Karpas-422 (cell line): ENCODE measurements at places on chromosomes 2 and 18. TPM values are rescaled to one million over a fixed set of nuclear protein-coding genes. Genes with fewer than 3 reads are reported as not detected.

- peak; percentile 95 for DNase-seq
Observed at GRCh38 chr2:74834792-74835755, 1.1 kb downstream of the HK2 start.

DNA sequence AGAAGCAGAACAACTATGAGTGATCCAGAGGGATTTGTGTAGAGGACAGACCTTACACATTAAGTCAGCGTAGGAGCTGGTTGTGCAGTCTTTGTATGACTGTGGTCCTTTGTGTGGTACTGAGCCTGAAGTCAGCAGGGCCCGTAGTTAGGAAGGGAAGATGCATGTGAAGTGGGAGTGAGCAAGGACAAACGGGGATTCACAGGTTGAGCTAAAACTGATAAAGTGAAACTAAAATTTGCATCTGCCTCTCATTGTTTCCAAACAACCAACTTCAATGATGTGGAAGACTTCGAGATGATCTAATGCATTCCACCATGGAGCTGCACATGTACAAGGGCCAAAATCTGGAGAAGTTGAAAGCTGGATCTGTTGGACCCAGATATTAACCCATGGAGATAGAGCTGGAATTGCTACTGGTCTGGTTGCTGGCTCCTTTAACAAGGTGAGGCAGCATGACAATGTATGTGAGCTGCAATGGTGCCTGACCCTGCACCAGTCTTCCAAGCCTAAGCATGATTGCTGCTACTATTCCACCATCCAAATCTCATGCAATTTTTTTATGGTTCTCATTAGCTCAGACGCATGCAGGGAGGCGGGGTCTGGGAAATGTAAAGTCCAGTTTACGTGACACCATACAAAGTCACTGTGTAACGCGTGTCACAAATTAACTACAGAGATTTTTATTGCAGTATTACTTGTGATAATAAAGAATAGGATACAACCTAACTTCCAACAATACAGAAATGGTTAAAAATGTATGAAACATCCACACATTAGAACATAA is 12.1 kb upstream of the CYBRD1 start:
- no peak for DNase-seq

- DNase-seq = no peak
Observed at GRCh38 chr2:112108178-112108832, 29.9 kb upstream of the FBLN7 start.

DNA sequence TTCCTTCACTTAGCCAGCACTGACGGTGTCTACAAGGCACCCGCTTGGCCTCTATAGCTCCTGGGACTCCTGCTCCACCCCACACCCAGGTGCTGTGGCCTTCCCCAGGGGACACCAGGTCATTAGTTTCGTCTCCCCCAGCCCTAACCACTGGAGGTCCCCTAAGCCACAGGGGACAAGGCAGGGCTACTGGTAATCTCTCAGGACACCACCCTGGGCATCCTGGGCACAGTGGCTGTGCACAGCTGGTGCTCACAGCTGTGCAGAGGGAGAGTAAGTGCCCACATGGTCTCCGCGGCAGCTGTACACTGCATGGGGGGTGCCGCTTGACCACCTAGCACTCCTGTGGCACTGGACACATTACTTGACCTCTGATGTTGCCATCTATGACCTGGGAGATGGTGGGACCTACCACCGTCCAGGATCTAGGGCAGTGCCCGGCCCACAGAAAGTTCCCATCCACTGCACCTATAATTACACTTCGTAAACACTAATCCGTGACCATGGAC is 134.0 kb downstream of the HDAC4 start:
- no peak for DNase-seq

GRCh38 chr2:223935459-223936125 is 9.5 kb downstream of the WDFY1 start:
- DNase-seq = no peak

- DNase-seq = no peak
Observed at GRCh38 chr18:75204269-75204731, 4.6 kb downstream of the PTGR3 start.

DNA sequence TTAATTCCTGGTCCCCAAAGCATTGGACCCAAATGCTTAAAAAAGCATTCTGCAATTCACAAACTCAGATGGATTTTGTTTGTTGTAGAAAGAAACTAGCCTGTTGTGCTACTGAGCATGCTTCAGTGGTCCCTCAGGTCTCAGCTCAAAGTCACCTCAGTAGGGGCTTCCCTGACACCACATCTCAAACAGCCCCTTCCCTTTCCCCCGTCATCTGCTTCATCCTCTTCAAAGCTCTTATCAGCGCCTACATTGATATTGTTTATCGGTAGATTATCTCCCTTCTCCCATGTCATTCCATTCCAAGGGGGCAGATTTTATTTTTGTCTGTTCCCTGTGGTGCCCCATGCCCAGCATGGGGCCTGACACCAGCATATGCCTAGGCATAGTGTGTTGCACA is 172.9 kb downstream of the CELF4 start:
- DNase-seq = no peak

DNA sequence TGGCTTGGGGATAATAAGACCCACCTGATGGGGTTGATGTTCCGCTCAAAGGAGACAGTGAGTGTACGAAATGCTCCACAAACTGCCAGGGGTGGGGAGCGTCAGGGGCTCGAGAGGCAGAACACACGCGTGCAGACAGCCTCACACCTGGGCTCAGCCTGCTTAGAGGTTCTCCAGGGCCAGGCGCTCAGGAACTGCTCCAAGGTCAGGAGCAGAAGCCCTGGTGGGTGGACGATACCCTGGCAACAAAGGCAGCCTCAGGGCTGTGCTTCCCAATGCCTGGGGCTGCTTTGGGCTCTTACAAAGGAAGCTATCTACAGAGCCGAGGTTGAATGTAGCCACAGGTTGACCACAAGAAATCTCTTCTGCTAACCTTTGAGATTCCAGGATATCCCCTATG is 114.4 kb downstream of the CLIP4 start:
- DNase-seq = no peak

DNA sequence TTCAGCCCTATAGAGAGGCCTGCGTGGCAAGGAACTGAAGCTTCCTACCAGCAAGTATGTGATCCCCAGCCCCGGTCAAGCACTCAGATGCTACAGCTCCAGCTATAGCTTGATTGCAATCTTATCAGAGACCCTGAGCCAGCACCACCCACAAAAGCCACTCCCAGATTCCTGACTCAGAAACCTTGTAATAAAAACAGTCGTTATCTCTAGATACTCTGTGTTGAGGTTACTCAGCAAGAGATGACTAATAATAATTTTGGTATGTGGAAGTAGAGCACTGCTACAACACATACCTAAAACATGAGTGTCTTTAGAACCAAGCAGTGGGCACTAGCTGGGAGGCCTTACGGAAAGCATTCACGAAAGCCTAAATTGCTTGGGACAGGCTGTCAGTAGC is 216.9 kb downstream of the UXS1 start:
- DNase-seq = no peak

- no peak for DNase-seq
Observed at GRCh38 chr2:171709011-171709685, 21.9 kb downstream of the DYNC1I2 start.

DNA sequence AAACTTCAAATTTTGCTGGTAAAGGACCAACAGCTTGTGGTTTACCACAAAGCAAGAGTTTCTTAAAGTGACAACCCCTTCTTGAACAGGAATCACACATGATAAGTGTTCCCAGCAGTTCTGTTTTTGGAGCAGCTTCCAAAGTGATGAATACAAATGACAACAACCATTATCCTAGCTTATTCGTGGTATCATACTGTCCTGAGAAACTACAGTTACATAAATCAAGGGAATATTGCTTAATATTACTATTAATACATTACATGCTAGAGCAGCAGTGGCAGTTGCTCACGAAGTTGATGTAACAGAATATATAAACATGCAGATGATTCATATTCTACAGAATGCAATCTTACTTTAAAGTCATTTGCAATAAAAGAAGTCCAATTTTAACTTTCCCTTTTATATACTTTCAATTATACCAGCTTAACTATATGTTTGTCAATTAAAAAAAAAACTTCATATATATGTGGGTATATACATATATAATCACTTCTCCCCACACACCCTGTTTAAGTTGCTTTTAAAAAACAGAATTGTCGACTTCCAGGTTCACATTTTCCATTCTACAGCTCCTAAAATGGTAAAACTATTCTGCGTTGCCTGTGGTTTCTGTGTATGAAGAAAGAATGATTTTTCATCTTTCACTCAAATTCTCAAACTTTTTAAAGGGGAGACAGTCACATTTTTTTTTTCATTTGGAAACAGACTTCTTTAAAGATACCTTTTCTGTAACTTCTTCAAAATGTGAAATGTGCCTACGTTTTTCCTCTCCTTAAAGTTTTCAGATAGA is 713.6 kb downstream of the TDRD15 start:
- DNase-seq = no peak

DNA sequence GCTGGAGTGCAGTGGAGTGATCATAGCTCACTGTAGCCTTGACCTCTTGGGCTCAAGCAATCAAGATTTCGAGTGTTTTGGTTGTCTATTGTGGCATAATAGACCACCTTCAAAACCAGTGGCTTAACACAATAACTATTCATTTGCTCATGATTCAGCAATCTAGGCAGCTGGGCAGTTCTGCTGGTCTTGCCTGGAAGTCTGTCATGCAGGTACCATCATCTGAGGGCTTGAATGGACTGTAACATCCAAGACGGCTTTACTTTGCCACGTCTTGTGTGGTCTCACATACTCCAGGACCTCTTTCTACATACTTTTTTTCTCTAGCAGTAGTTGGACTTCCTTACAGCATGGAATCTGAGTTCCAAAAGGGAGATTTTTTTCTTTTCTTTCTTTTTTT is 13.2 kb upstream of the ANKRD29 start:
- DNase-seq = no peak

DNA sequence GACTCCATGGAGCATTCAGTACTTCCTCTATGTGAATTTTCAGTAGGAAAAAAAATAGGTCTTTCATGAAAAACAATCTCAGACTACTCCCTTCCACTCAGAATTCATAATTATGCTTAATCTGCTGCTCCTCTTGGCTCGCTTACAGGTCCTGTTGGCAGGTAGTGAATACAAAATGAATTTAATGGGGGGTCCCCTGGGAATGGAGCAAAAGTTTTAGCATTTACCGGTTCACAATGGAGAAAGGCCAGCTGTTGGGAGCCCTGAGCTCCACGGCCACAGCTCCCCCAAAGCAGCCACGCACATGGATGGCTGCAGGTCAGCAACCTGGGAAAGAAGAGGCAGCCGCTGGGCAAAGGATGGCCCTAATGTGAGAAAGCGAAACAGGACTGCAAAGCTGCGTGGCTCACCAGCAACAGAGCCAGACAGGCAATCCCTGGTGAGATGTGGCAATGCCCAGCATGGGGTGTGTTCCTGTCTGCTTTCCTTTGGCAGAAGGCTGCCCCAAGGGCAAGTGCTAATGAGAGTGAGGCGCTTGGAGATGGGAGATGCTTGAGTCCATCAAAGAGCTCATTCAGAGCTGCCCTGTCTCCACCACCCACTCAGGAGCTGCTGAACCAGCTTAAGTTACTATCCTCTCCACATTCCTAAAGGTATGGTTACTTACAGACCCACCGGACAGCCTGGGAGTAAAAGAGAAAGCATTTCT is 447.4 kb downstream of the EPHA4 start:
- no peak for DNase-seq

DNA sequence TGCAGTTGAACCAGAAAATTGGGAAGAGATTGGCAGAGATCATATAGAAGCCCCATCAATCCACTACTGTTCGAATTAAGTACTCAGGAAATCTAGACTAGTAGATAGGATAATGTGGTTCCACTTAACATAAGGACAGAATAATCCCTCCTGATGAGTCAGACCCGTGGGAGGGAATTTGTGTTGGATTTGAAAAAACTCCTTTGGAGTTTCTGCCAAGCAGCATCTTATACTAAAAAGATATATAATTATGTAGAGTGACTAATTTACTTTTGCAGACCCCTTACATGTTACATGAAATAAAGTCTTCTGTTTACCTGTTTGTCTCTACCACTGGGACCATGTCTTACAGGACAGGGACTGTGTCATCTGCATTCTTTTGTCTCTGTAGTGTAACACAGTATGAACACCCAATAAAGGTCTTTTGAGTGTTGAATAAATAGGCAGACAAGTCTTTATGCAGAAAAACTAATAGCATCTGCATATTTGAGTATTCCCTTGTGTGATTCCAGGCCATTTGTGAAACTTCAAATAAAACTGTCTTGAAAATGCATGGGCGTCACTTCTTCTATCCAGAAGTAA is 122.6 kb upstream of the DNAJC10 start:
- DNase-seq = no peak

- DNase-seq = no peak
Observed at GRCh38 chr2:172540421-172540820, 15.5 kb upstream of the PDK1 start.

GRCh38 chr18:54762386-54762785 is 65.9 kb upstream of the RAB27B start:
- no peak for DNase-seq

DNA sequence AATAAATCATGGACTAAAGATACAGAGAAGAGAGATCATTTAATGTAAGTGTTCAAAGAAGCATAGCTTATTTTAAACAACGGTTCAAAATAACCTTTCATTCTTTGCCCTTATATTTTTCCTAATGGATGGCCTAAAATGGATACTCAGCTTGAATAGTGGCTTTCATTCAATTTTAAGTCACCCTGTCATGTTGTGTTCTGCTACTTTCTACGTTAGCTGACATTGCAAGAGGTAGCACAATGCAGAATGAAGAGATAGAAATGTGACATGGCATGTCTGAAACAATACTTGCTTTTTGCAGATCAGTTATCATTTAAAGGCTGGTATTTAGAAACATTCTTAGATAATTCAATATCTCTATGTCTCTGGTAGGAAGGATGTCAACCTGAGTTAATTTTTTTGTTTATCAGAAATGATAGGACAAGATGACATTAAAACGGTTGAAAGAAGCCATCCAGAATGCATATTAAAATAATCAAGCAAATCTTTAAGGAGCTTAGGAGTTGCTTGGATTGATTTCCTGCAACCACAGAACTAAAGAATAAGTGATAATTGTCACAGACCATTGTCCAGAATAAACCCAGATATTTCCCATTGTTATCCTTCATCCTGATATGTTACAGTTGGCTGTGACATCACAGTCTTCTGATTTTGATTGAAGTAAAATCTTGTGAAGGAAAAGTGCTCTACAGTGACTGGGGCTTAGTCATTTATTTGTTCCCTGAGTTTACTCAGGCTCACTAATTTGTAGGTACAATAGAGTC is 41.7 kb upstream of the CAVIN2 start:
- no peak for DNase-seq

GRCh38 chr2:234109321-234109720 is 58.8 kb downstream of the SPP2 start:
- no peak for DNase-seq

The ANKRD53 gene
- 0.14 TPM in 1 of 2 replicates, not detected in the other for total RNA-seq

The AOX1 gene
- total RNA-seq = 0.37 TPM in 1 of 2 replicates, not detected in the other

The DGKD gene
- total RNA-seq = 10.2 and 11.5 TPM in 2 replicates

The HTR2B gene
- total RNA-seq = not detected in 2 replicates

The SIX3 gene
- not detected in 2 replicates for total RNA-seq

The CYTIP gene
- 72.2 and 97.7 TPM in 2 replicates for total RNA-seq

The GALNT5 gene
- total RNA-seq = not detected in 2 replicates

The NAGK gene
- 38.2 and 57.3 TPM in 2 replicates for total RNA-seq

The LIMS2 gene
- total RNA-seq = 0.32 and 0.56 TPM in 2 replicates

The HMSD gene
- total RNA-seq = not detected in 2 replicates

The DSG1 gene
- 16.2 and 20.7 TPM in 2 replicates for total RNA-seq

The PLGLB2 gene
- total RNA-seq = 3.2 and 11.1 TPM in 2 replicates
